Putamen (tissue), 1 donor: ENCODE measurements at places on chromosomes 6 and 20.

DNA sequence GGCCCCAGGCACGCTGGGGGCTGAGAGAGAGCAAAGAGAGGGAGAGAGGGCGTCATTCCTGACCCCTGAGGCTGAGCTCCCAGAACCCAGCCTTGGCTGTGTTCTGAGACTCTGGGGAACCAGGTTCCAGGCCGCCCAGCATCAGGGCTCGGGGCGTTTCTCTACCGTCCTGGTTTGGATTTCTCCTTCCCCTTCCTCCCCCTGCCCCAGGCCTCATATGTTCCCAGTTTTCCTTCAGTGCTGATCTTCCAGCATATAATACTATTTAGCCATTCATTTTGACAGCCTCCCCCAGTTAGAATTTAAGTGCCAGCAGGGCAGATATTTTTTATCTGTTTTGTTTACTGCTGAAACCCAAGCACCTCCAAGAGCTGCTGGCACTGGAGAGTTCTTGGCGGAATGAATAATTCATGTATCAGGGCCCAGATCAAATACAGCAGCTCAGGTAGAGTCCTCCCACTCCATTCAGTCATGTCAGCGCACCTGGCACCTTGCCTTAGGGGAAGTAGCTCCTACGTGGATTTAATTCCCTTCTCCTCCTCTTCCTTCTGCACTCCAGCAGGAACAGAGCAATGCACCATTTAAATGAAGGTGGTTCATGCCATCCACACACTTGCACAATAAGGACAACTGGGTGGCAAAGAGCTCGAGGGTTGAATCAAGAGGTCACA, 23.4 kb upstream of the FRMD1 start:
- peak; percentile 77 for DNase-seq

- peak; percentile 92 for DNase-seq
Observed at GRCh38 chr6:169250660-169251059, 3.0 kb downstream of the THBS2 start.

- no peak for DNase-seq
Observed at GRCh38 chr6:69012211-69012610, 377.1 kb downstream of the ADGRB3 start.

DNA sequence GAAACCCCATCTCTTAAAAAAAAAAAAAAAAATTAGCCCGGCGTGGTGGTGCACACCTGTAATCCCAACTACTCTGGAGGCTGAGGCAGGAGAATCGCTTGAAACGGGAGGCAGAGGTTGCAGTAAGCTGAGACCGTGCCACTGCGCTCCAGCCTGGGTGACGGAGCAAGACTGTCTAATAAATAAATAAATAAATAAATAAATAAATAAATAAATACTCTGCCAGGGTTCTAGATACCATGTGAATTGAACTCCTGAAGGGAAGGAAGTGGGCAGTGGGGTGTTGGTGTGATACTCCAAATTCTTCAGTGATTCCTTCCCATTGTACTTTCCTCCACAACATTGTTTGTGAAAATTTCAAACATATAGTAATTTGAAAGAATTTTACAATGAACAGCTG, 100.5 kb downstream of the PLCB4 start:
- DNase-seq = no peak

DNA sequence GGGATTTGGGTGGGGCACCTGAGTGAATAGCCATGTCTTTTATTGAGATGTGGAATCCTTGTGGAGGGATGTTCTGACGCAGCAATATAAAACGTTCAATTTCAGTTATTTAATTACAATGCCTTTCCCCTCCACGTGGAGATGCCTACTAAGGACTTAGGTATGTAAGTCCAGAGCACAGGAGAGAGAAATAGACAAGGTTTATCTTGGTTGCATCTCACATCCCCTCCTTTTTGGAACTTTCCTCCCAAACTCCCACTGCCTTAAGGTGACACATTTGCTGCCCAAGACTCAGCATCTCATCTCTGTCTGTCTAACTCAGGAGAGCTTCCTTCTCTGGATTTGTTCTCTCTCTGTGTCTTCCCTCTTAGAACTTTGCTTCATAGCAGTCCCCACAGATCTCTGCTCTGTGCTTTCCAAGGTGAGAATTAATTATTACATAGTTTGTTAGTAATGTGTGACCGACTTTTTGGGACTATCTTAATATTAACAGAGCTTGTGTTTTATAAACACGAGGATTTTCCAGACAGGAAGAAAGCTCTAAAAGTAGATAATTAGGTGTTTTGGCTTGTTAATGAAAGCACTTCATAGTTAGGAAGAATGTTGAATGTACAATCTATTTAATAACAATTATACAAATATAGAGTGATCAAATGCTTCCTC, 52.6 kb downstream of the COL19A1 start:
- DNase-seq = no peak

- DNase-seq = peak; percentile 81
Observed at GRCh38 chr6:97215157-97215769, 67.8 kb downstream of the MMS22L start.

DNA sequence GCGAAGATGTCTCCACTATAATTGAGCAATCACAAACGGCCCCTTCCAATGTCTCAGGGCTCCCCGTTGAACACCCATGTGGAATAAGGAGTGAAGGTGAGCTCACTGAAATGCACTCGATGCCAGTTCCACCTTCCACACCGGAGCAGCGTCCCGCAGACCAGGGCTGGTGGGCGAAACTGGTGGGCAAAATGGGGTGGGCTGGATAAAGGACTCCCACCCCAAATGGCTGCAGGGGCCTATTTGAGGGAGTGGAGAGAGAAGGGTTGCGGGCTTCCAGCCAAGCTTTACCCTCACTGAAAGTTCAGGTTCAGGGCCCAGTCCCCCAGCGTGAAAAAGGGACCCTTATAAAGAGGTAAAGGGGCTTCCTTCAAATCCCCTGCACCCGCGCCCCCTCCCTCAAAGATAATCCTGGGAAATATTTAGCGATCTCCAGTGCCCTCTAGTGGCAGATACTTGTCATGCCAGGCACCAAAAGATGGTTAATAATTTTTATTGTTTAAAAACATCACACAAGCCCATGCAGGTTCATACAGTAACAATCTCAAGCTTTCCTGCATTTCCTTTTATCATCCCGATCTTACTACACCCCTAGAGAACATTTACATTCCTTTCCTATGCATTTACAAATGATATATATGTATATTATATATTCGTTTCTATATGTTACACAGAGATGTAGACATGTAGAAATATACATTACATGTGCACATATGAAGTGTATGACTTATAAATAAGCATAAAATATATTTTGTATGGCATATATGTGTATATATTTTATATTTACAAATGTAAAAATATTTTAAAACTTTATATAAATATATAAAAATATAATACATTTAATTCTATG, 58.2 kb upstream of the NKX2-2 start:
- DNase-seq = peak; percentile 15

GRCh38 chr20:61724376-61724775, 341.3 kb downstream of the TAF4 start:
- no peak for DNase-seq
